ENCODE measurements at places on chromosomes 1 and 21.

DNA sequence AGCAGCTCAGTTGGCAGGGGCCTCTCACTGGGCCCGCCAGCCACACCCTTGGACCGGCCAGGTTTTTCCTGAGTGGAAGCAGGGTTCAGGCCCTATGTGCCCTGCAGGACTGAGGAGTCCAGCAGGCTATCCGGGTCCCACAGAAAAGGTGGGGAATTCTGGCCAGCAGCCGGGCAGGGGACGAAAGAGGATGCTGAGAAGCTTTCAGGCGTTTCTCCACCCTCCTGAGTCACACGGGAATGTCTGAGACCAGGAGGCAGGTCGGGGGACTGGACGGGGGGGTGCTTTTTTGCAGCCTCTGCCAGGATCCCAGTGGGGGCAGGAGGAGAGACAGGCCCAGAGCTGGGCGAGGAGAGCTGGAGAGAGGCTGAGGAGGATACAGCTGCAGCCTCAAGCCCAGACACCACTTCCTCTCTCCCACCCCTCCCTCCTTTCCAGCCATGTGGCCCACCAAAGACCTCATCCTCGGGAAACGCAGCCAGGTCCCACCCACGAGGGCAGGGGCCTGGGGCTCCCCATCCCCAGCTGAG lies 105.4 kb downstream of the SPSB1 start:
- DNase-seq: no peak

GRCh38 chr1:24909388-24909898 lies 20.6 kb downstream of the RUNX3 start:
- peak; percentile 59 for DNase-seq

DNA sequence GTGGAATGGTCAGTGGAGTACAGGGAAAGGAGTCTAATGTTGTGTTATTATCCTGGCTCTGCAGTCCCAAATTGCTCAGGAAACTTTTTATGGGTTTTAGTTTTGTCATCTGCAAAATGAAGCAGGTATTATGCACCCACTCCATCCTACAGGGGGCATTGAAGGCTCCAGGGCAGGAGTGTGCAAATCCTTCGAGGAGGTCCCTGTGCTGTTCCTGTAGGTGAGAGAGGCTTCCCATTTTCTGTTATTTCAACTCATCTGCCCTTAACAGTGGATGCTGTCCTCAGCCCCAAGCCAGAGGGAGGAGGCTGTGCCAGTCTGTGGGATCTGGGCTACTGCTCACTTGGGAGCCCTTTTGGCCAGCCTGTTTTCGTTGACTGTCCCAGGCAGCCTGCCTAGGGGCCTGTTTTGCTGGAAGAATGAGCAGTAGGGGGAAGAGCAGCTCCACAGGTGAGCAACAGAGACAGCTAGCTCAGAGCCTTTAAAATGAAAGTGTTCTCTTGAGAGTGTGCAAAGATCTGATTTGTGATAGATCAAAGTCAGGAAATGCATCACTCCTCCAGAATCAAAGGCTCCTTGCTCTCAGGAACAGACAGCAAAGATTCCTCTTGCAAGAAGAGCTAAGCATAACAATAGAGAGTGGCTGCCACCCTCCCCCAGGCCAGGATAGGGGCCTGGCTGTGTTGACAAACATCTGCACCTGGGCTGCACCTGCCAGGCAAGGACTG lies 317.6 kb upstream of the PROX1 start:
- DNase-seq: no peak

- DNase-seq: no peak
Measured at GRCh38 chr21:29578306-29578705, 279.6 kb downstream of the BACH1 start.

GRCh38 chr1:205583461-205584130 lies 48.2 kb downstream of the ELK4 start:
- no peak for DNase-seq

DNA sequence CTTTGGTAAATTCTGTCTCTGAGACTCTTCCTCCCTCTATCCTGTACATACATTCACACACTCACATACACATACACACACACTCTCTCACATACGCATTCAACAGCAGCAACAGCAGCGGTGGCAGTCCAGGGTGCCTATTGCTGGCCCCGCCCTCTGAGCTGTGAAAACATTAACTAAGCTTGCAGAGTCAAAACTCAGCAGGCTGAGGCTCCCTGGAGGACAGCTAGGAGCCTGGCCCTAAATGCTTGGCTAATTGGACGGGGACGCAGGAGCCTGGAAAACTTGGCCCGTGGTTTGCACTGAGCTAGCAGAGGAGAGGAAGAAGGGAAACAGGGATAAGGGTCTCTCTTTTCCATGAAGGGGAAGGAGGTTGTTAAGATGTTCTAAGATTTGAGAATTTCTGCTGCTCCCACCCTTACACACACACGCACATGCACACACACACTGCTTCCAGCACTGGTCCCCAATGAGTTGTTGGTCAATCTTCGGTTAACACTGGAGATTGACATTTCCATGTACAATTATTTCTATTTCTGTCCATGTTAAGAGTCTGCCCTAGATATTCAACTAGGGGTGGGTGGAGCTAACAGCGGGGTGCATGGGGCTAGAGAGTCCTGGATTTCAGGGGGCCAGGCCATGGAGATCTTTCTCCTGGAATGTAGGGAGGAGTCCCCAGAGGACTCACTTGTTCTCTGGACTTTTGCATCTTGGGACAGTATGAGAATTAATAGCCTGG lies 94.2 kb downstream of the PLXNA2 start:
- DNase-seq: no peak

GRCh38 chr1:22471078-22471477 lies 19.4 kb downstream of the ZBTB40 start:
- DNase-seq: no peak

- DNase-seq: no peak
Measured at GRCh38 chr1:179807691-179808485, 64.8 kb downstream of the FAM163A start.

GRCh38 chr21:17454315-17455027 lies 58.4 kb upstream of the CXADR start:
- DNase-seq: peak; percentile 78

- peak; percentile 66 for DNase-seq
Measured at GRCh38 chr1:46747683-46748288, 28.9 kb upstream of the EFCAB14 start.

- no peak for DNase-seq
Measured at GRCh38 chr1:115796036-115796435, 27.5 kb upstream of the CASQ2 start.

- no peak for DNase-seq
Measured at GRCh38 chr1:109785446-109786111, 21.9 kb upstream of the EPS8L3 start.

GRCh38 chr21:21813289-21813688 lies 815.1 kb downstream of the NCAM2 start:
- no peak for DNase-seq

GRCh38 chr21:23743821-23744220 lies 1863.5 kb downstream of the MRPL39 start:
- no peak for DNase-seq

DNA sequence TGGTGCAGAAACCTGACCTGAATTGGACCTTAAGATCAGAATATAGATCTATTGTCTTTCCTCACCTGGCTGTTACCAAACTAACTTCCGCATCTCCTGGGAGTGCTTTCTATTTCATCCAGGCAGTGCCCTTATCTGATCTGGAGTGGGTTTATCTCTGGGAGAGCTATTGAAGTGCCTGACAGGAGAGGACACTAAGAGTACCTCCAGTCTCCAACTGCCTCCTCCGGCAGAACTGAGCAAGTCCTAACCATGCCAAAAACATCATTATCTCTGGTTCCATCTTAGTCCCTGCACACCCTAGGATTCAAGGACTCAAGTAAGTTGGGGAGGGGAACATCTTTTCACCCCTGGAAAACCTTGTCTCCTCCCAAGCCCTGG lies 12.4 kb upstream of the KCNJ15 start:
- DNase-seq: no peak

- no peak for DNase-seq
Measured at GRCh38 chr1:43801203-43801602, 93.9 kb downstream of the ST3GAL3 start.

GRCh38 chr1:36367066-36367465 lies 18.7 kb downstream of the STK40 start:
- no peak for DNase-seq

DNA sequence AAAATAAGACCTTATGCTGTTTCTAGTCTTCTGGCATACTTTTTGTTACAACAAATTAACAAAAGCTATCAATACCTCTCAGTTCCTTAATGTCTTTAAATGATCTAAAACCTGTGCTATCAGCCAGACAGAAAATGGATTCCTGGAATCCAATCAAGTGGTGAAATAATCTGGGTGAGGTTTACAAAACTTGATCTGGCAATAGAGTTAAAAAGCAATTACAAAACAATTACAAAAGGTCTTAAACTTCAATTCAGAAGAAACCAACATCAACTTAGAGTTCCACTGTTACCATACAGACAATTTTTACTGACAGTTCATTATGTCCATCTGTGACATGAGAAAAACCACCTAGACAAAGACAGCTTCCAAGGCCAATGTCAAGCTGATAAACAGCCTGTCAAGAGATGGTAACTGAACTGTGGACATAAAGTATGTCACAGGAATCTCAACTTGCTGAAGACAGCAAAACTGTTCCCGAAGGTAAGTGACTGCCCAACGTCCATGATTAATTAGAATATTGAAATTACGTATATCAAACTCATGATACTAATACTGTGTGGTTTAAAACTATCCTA lies 17.4 kb downstream of the ZZZ3 start:
- no peak for DNase-seq

DNA sequence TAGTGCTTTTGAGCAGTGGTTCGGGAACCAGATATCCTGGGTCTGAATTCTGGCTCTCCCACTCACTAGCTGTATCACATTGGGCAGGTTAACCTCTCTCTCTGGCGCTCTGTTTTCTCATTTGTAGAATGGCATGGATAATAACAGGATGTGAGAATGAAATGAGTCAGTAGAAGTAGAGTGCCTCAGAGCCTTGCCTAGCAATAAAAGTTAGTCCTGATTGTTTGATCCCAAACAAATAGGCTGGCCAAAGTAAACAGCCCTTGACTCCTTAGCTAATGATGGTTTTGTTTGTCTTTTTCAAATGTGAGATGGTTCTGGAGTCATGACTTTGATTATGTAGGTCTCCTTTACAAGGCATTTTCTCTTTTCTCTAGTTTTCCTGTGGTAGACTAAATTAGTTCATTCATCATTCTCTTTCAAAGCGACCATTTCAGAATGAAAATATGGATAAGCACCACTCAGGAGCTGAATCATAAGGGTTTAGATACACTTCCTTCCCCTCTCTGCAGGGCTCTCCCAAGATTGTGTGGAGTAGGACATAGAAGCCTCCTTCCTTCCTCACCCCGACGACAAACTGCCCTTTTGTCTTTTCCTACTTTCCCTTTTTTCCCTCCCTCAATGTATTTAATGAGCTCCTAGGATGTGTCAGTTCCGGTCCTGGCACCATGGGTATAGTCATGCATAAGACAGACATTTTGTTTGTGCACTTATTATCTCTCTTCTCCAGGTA lies 23.1 kb downstream of the KIAA0040 start:
- DNase-seq: no peak

- no peak for DNase-seq
Measured at GRCh38 chr1:203065986-203066385, 19.8 kb downstream of the MYOG start.

DNA sequence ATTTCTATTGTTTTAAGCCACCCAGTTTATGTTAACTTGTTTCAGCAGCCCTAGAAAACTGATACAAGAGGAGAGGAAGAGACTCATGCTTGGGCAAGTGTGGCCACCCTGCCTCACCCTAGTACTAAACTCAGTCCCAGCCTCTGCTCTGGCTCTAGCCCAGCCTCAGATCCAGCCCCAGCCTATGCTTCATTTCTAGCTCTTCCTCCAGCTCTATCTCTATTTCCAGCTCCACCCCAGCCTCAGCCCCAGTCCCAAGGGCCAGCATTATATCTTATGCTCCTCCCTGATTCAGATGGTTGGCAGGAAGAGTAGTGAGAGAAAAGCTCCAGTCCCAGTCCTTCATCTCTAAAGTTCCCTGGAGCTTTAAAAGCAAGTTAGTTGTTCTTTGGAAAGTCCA lies 535.5 kb downstream of the PTPRC start:
- DNase-seq: no peak

DNA sequence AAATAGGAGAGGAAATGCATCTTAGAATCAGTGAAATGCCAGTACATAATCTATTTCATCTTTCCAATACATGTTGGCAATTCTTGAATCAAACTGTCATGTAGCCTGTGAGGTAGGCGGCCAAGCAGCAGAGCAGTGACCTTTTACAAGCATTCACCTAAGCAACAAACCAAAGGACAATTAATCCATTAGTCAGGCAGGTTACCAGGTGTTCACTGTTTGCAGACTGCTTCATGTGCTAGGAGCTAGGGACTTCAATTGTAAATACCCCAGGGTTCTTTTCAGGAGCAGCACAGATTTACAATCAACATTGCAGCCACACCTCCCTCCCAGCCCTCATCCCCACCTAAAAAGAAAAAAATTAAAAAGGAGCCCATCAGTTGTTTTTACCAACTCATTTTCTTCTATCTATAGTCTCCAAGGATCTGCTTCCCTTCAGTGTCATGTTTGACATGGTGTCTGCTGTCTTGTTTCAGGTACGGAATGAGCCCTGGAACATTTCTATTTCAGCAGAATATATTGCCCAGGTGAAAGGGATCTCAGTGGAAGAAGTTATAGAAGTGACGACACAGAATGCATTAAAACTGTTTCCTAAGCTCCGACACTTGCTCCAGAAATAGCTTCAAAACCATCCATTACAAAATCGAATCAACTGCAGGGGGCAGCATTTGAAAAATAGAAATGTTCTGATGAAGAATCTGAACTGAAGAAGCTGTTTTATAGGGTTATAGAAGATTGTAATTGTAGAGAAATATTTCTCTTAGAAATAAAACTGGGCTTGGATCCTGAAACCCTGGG lies 23.0 kb downstream of the TATDN3 start:
- DNase-seq: peak; percentile 29

DNA sequence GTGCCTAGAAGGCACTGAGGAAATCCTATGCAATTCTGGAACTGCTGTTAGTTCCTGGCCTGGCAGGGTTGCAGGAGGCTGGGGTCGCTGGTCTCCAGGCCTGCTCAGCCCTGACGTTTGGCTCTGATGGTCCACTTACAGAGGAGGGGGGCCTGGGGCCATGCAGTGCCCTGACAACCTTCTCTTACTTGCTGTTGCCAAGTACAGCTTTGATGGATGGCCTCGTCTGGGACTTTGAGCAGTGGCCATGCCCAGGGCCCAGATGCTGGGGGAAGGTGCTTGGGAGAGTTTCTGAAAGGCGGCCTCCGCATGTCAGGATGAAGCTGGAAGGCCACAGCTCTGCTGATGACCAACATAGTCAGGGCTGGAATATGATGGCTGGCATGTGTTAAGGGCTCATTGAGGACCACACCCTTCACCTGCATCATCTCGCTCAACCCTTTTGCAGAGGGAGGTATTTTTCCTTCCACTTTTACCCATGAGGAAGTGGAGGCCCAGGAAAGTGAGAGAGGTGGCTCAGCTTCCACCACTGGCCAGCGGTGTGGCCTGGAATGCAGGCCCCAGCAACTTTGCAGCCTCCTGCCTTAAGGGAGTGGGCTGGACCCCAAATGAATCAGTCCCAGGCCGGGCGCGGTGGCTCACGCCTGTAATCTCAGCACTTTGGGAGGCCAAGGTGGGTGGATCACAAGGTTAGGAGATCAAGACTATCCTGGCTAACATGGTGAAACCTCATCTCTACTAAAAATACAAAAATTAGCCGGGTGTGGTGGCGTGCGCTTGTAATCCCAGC lies 34.7 kb upstream of the LRRC3 start:
- no peak for DNase-seq

All from Ammon's horn (tissue), 1 donor.